HuH-7 (cell line): ENCODE measurements at places on chromosomes 11 and 22.

- DNase-seq, result peak; percentile 25
Observed at GRCh38 chr11:76962583-76963416, 71.4 kb upstream of the B3GNT6 start.

DNA sequence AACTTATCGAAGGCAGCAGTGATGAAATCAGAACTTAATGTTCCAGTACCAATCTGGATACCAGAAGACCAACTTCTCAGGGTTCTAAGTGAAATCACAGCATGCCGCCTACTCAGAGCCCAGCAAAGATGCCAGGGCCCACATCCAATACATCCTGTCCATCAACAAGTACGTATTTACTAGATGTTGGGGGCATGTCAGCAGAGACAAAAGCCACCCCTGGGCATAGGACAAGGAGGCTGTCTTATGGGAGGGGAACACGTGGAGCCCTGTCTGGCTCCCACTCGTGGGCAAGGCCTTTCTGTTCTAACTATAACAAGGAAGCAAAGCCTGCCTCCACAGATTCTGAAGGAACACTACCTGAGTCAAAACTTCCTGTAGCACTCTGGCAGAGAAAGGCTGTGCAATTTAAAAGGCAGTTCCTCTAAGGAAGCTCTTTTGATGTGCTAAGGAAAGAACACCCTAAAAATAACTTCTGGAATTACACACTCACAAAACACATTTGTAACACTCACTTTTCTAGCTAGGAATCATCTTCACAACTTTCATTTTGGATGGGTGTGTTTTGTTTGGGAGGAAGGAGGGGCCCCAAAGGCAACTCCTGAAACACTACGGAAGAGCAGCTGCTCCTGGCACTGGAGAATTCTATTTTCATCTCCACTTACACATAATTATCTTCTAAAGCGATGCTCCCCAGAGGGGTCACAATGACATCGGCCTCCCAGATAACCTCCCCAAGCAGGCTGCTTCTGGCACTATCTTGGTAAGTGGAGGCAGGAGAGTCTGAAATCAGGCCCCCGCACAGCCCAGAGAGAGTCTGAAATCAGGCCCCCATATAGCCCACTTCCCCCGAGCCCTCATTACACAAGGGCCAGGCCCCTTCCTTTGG is 14.2 kb downstream of the SMCO4 start:
- no peak for DNase-seq

DNA sequence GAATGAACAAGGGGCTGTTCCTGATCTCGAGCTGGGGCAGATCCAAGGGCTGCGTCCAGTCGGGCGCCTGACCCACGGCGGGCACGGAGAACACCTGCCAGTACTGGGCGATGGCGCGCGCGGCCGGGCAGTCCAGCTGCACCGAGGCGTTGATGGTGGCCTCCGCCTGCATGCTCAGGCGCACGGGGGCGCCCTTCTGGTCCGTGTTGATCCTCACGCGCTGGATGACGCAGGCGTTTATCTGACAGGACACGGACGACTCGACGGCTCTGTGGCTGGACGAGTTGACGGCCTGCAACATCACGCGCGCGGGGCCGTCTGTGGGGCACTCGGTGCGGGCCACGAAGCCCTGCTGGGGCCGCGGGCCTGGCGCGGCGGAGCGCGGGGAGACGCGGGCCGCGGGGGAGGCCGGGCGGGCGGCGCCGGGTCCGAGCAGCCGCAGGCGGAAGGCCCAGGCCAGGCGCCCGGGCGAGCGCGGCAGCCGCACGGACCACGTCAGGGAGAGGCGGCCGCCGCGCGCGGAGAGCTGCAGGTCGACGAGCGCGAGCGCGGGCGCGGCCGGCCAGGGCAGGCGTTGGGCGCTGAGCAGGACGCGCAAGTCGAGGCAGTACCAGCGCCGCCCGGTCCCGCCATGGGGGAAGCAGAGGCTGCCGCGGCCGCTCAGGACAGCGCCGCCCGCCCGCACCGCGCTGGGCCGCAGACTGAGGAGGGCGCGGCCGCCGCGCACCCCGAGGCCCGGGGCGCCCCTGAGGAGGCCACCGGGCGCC is 511 bp downstream of the PKDREJ start:
- DNase-seq, result no peak

DNA sequence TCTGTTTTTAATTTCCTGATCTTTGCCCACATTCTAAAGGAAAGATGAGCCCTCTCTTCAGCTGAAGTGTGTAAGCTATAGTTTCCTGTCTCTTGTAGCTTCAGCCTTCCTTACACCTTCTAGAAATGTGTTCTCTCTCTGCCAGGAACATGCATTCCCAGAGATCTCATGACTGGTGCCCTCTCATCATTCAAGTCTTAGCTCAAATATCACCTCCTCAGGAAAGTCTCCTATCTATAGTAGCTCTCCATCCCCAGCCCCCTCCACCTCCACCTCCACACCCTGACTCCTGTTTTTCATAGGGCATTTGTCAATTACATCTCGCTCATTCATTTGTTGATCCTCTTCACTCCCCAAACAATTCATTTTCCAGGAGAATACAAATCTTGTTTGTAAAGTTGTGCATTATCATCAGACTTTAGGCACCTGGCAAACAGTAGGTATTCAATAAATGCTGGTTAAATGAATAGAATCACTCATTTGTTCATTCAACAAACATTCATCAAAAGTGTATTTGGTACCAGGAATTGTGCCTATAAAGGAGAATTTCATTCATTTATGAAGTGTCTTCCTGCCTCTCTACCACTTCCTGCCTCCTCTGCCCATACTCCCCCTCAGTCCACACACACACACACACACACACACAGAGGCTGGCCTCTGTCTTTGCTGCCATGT is 160.3 kb downstream of the BBOX1 start:
- no peak for DNase-seq

DNA sequence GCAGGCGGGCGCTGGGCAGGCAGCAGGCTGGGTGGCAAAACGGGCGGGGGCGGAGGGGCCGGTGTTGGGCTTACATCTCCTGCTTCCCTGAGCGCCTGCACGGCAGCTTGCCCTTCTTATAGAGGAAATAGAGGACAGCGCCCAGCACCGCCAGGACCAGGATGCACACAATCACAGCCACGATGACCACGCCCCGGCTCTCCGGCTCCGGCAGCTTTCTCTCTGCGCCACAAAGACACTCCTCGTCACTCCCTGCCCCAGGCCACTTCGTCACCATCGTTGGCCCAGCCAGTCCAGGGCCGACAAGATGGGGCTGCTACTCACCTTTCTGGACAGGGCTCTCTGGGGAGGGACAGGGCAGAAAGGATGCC is 6.3 kb downstream of the MCAM start:
- no peak for DNase-seq

GRCh38 chr22:49693848-49694247 is 133.8 kb downstream of the BRD1 start:
- no peak for DNase-seq

- no peak for DNase-seq
Observed at GRCh38 chr11:12099132-12099873, 11.1 kb upstream of the MICAL2 start.

GRCh38 chr11:69342588-69343330 is 48.8 kb downstream of the MYEOV start:
- DNase-seq, result no peak

GRCh38 chr11:27678242-27678641 is 22.0 kb downstream of the BDNF start:
- DNase-seq, result no peak

DNA sequence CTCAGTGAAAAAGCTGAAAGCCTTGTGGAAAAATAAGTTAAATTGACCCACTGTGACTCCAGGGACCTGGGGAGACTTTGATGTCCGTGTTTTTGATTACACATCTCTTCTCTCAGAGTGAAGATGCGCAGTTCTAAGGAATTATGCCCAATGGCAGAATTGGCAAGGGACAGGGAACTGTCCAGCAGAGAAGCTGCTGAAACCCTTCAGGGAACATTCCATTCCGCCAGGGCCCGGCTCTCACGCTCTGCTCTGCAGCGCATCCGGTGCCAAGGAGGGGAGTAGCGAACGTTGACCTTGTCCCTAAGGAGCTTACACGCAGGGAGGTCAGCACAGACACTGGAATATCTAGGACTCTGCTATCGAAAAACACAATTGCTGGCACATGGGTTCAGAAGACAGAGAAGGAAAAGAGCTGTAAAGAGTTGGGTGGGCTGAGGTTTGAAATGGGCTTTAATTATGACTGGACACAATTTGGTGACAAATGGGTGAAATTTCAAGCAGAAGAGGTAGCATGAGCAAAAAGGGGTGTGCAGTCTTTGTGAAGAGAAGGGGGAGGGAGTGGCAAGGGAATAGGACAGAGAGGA is 64.5 kb upstream of the B3GAT1 start:
- DNase-seq, result no peak

DNA sequence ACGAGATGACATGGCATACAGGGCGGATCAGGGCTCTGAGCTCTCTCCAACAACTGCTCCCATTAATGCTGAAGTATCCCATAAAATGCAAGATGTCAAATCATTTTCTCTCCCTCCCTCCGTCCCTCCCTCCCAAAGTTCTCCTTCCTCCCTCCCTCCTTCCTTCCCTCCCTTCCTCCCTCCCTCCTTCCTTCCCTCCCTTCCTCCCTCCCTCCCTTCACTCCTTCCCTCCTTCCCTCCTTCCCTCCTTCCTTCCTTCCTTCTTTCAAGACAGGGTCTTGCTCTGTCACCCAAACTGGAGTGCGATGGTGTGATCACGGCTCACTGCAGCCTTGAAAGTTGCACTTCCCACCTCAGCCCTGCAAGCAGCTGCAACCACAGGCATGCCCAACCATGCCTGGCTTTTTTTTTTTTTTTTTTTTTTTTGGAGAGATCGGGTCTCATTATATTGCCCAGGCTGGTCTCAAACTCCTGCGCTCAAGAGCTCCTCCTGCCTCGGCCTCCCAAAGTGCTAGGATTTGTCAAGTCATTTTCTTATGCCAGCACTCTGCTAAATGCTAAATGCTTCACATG is 38.2 kb downstream of the TXN2 start:
- no peak for DNase-seq

DNA sequence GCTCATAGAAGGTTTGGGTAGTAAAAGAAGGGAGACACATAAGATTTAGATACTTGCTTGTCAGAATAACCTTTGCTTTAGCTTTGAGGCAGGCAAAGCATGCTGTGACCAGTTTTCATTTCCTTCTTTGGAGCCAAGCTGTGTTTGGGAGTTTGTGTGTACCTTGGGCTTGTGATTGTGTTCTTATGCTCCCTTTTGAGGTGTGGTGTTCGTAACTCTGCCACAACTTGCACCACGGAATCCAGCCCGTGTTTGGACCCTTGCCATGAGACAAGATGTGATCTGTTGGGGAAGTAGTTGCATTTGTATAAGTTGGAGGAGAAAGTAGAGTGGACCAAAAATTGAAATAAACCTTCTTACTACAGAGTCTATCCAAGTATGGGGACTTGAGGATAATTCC is 34.0 kb downstream of the BMAL1 start:
- no peak for DNase-seq

- peak; percentile 22 for DNase-seq
Observed at GRCh38 chr11:75240311-75241035, at the start of gene TPBGL. Gene TPBGL (plus strand): TSS chr11:75240774. CDS start chr11:75241050, 276 bp downstream.

DNA sequence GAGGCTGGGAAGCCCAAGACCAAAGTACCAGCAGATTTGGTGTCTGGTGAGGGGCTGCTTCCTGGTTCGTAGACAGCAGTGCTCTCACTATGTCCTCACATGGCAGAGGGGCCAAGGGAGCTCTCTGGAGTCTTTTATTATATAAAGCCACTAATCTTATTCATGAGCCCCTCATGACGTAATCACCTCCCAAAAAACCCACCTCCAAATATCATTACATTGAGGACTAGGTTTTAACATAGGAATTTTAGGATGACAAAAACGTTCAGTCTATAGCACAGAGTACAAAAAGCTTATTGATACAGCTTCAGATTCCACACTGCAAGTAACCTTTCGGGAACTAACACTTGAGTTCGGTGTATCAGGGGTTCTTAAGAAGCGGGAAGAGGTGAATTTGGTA is 4.1 kb upstream of the MS4A18 start:
- no peak for DNase-seq

DNA sequence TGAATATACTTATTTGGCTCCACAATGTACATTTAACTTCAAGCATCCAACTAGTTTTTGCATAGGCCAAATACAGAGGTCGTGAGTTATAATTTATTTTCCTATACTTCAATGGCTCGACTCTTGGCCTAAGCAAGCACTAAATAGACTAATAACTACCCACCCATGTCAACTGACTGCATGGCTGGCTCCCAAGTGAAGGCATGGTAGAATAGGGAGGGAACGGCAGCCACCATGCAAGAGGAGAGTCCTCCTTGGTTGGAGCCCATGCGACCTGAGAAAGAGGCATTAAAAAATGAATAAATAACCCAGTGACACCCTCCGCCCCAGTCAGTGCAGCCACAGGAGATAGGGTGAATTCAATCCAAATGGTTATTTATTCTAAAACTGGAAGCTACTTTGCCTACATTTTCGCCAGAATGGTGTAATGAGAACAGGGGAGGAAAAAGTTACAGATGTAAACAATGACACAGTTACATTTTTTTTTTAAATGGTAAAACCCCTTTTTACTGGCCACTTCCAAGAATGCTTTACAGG is 4.9 kb downstream of the GNG3 start:
- no peak for DNase-seq

GRCh38 chr11:104968355-104968855 is at the start of gene CASP4:
Gene CASP4 (minus strand): TSS chr11:104968574. CDS start chr11:104968525, 49 bp downstream.
- DNase-seq, result peak; percentile 5

GRCh38 chr22:37167981-37168647 is 18.4 kb upstream of the IL2RB start:
- DNase-seq, result no peak
